ENCODE measurements at places on chromosomes 13 and 19.

DNA sequence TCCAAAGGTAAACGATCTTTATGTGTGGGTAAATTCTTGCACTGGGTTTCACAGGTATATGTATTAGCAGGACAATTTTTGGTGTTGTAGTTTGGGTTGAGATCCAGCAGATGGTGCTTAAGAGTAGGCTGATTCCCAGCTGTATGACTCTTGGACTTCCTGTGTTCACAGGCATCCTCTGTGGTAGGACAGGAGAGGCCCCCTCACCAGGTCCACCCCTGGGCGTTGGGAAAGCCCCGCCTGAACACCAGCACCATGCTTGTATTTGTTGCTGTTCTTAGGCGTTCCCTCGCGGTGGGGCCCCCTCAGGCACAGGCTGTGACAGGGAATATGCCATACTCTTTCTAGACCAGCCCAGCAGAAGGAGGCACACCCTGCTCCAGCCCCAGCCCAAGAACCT is 49.5 kb upstream of the PCDH17 start:
- no peak for DNase-seq

DNA sequence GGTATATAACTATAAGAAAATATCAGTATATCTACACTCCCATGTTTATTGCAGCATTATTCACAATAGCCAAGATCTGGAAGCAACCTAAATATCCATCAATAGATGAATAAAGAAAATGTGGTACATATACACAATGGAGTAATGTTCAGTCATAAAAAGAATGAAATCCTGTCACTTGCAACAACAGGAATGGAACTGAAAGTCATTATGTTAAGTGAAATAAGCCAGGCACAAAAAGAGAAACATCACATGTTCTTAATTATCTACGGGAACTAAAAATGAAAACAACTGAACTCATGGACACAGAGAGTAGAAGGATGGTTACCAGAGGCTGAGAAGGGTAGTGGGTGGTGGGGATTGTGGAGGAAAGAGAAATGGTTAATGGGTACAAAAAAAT is 665.2 kb downstream of the TBC1D4 start:
- no peak for DNase-seq

DNA sequence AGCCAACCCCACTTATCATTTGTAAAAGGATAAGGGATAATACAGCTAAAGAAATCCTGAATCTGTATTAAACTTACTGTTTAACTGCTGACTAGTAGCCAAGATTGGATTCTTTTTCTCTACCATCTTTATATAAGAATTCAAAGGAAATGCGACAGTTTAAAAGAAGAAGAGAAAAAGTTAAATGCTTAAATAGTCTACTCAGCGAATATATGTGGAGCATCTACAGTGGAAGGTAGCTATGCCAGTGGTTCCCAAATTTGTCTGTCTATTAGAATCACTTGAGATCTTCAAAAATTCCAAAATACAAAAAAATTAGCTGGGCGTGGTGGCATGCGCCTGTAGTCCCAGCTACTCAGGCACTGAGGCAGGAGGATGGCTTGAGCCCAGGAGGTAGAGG is 60.8 kb upstream of the KLF5 start:
- DNase-seq = no peak

DNA sequence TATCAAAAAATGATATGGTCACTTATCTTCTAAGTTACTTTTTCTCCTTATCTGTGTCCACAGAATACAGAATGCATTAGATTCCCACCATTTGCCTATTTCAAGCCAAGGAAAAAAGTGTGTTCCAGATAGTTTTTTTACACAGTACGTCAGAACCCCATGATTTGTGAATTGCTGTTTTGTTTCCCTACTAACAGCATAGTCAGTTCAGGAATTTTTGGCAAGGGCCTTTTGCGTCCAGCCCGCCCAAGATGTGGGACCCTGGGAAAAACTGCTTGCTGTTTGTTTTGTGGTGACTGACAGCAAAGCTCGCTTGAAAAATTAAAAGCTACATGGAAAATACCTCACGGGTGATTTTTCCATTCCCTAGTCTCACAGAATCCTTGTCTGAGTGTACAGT is 20.4 kb upstream of the FAM216B start:
- DNase-seq = no peak

- no peak for DNase-seq
Observed at GRCh38 chr13:102182170-102182569, 219.7 kb downstream of the FGF14 start.

DNA sequence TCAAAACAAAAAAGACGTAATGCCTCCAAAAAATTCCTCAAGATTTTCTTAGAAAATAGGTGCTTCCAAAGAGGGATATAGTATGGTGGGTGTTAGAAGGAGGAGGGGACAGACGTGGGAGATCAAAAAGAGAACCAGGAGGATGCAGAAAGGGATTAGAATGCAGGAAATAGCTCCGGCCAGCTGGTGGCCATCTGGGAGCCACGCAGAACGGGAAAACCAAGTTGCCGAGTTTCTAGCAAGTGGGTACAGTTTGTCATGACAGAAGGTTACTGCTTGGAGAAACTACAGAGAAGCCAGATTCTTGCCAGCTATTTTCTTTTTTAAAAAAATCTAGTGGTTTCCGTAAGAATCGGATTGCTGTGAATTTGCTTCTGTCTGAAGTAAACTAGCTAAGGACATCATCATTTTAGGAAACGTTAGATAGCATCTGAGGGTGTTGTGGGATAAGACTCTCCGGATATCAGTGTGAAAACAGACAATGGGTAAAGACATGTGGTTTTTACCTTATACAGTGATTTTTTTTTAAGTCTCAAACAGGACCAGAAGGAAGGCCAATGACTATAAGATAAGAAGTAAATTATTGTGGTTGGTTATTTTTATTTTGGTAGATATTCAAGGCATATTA is 104.9 kb downstream of the HSPH1 start:
- DNase-seq = no peak

DNA sequence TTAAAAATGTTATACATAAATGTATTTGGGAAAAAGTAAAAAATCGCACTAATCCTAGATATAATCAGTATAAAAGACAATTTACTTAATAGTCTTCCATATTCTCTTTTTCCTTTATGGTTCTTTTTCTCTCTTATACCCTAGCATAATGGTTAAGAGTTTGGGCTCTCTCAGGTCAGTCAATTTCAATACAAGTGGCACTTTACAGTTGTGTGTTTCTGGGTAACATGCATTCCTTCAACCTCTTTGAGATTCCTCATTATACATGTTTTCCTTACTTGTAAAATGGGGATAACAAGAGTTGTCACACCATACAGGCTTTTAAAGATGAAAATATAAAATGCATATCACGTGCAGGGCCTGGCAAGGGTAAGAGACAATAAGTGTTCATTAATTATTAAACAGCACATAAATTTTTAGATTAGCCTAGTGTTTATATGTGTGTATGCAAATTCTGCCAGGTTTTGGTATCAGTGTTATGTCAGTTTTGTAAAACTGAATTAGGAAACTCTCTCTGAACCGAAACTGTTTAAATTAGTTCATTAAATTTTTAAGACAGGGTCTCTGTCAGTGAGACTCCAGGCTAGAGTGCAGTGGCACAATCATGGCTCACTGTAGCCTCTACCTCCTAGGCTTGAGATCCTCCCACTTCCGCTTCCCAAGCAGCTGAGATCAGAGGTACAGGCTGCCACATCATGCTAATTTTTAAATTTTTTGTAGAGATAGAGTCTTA is 49.8 kb downstream of the ELF1 start:
- DNase-seq = no peak
